ENCODE measurements at places on chromosomes 12 and 14.
A peak's percentile ranks its signal among the peaks of the same experiment; 100 is the strongest.

GRCh38 chr12:31880340-31880739 lies 78.9 kb upstream of the RESF1 start:
- no peak for DNase-seq

DNA sequence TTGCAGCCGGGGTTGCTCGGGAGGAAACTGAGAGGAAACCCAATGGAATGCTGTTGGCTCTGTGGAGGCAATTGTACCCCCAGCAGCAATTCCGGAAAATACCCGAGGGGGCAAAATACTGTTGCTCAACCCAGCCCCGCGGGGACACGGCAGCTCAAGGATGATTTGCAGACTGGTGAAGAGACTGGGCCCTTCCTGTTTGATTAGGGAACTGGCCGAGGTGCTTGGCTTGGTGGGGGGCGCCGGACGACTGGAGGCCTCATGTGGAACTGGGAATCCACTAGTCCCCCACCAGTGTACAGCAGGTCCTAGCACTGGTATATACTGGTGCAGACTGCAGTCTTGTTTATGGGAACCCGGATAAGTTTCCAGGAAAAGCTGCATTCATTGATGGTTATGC lies 10.3 kb upstream of the RNASE12 start:
- DNase-seq = no peak

DNA sequence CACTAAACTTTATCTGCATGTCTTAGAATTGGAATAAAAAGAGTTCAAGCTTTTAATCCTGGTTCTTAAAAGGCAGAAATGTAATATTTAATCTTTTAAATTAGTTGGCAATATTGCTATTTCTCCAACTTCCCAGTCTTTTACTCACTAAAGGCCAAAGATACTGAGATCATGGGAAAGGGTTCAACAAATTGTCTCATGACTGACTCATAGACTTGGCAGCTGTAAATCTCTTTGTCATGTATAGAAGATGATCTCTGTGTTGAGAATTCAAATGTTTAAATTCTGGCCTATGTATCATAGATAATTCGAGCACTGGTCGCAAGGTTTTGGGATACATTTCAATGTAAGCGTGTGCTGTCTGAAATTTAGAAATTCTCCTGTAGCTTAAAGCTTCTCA lies 40.1 kb upstream of the STRAP start:
- peak; percentile 98 for DNase-seq

- DNase-seq = peak; percentile 74
Observed at GRCh38 chr12:42669553-42669952, 80.0 kb upstream of the PRICKLE1 start.

DNA sequence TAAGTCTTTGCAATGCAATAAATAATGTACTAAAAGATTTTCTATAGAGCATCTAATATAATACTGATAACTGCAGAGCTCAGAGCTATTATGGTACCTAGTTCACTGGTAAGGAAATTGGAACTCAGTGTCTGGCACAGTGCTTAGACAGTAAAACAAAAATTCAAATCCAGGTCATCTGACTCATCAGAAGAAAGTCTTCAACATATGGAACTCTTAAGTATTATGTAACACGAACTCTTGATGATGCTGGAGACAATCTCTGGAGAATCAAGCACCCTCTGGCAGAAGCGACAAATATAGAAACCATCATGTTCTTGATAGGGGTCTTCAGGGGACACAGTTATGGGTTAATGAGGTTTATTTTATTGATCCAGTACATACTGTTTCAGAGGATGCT lies 37.3 kb upstream of the TRHDE start:
- peak; percentile 45 for DNase-seq

GRCh38 chr12:120710031-120710804 lies at the start of gene UNC119B:
TSS of gene UNC119B (plus strand) at chr12:120710458. CDS start at chr12:120710475, 17 bp downstream.
- peak; percentile 61 for DNase-seq

- DNase-seq = no peak
Observed at GRCh38 chr14:77985211-77985615, 185.0 kb upstream of the NRXN3 start.

DNA sequence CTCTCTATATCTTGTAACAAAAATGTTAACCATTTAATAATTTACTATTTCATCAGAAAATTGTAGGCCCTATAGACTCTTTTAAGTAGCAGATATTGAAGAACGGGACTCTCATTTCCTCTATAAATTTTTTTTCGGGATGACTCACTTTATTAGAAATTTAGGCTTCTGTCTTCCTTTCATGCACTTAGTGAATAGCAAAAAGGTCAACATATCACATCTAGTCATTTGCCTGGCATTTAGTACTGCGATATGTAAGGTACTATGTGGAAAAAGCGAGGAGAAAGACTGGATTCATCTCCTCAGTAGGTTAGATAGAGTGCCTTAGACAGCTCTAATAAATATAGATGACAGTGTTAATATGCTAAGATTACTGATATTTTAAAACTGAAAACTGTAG lies 166.3 kb upstream of the PTPRQ start:
- no peak for DNase-seq

DNA sequence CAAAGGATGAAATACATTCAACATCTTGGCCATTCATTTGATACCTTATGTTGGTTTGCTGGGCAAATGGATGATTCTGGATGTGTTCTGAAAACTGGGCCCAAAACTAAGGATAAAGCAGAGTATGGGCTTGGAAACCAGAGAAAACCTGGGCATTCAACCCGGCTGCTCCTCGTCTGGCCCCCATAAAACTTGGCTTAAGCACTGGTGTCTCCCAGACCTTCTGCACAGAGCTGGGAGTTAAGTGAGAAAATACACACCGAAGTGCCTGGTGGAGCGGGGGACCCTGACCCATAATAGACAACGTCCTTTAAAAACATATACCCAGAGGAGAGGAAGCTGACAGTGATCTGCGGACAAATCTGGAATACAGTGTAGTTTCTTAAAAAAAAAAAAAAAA lies 112.5 kb downstream of the FOXN3 start:
- no peak for DNase-seq

GRCh38 chr12:116525418-116526001 lies 33.7 kb upstream of the MAP1LC3B2 start:
- DNase-seq = peak; percentile 97

- DNase-seq = no peak
Observed at GRCh38 chr12:120998435-120998834, 17.9 kb downstream of the C12orf43 start.

- DNase-seq = no peak
Observed at GRCh38 chr12:92803903-92804302, 101.1 kb downstream of the PLEKHG7 start.

GRCh38 chr14:103849151-103849886 lies 1.9 kb upstream of the PPP1R13B start:
- DNase-seq = no peak

DNA sequence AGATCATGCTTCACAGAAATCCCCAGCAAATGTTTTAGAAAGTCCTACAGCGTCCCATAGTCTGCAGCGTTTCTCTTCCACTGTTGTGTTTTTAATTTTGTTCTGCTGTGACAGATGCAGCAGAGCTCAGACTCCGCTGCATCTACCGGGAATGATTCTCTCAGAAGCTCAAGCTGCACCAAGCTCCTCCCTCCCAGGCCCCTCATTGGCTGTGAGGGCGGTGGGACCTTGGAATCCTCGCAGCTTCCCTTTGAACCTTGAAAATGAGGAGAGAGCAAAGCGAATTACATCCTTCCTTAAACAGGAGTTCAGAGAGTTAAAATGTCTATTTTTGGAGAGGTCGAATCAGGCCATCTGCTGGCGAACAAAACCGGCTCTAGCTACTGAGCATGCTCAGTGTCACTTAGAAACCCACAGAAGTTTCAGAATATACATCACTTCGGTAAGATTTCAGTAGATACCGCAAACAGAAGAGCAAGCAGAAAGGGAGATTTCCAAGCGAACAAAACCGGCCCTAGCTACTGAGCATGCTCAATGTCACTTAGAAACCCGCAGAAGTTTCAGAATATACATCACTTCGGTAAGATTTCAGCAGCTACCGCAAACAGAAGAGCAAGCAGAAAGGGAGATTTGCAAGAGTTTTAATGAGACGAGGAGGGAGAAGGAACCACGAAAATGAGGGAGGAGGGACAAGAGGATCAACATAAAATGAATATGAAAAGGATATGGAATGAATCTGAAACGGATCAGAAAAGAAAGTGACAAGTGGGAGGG lies at the start of gene ABCD2:
Gene ABCD2, minus strand, starts transcription at position 144 of the 774 bp plus-strand sequence. CDS start 188 bp downstream, outside the sequence.
- peak; percentile 76 for DNase-seq

- DNase-seq = peak; percentile 28
Observed at GRCh38 chr14:21734457-21735074, 60.9 kb upstream of the OR4E1 start.

GRCh38 chr14:71001742-71002141 lies 94.5 kb downstream of the PCNX1 start:
- no peak for DNase-seq

- peak; percentile 75 for DNase-seq
Observed at GRCh38 chr14:74583689-74584434, 28.2 kb downstream of the LTBP2 start.

- peak; percentile 43 for DNase-seq
Observed at GRCh38 chr14:104865081-104865630, at the start of gene CEP170B. TSS of gene CEP170B (plus strand) at chr14:104865268. CDS start at chr14:104868451, 3,183 bp downstream.

GRCh38 chr12:132582582-132583410 lies 27.6 kb downstream of the LRCOL1 start:
- no peak for DNase-seq

DNA sequence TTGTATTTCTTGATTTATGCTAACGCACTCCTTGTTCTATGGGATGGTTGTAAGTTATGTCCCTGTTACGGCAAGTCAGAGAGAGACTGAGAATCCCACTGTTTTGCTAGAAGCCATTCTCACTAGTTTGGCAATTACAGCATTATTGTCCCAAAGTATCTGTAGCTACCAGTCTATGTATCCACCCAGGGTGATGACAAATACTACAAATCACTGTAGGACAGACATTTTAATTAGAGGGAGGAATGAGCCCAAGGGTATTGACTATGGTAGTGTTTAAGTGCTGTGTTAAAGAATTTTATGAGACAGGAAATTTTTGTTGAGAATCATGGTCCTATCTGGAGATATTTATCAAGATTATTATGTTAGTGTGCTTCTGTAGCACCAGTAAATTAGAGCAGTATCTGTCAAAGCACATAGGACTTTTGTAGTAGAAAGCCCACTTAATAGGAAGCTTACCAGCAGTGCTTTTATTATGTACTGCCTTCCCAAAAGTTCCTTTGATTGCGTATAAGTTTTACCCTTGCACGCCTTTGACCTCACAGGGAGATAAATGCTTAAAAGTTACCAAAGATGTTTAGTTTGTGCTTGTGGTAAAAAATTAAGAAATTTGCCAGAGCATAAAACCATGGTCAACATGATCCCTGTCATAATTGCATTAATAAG lies 10.7 kb downstream of the PRKCH start:
- no peak for DNase-seq

DNA sequence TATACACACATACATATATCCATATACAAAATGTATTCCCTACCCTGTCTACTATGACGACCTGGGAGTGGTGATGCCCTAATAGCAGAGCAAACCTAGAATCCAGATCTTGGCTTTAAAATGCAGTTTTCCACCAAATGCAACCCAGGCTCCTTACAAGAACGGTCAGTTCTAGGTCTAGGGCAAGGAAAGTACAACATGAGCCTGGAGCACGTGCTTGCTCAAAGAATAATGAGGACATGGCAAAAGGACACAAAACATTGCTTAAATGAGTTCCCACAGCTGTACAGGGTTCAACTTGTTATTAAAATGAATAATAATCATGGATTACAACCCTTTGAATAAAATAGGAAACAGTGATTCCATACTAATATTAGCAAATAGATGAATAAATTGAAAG lies 94.7 kb downstream of the TMCC3 start:
- no peak for DNase-seq

DNA sequence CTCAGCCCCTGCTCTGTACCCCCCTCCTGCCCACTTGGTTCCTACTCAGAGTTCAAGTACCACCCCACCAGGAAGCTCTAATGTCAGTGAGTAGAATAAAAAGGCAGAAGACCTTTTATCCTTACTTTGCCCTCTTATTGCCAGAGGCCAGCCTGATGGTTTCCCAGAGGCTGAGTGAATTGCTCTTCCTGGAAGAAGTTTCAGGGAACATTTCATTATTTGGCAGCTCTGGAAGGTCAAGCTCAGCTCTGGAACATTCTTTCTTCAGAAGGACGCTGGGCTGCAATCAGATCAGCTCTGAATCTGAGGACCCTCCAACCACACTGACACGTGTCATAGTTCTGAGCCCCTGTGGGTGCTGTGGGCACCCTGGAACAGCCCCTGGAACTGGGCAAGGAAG lies 188.9 kb downstream of the ETV6 start:
- DNase-seq = no peak

DNA sequence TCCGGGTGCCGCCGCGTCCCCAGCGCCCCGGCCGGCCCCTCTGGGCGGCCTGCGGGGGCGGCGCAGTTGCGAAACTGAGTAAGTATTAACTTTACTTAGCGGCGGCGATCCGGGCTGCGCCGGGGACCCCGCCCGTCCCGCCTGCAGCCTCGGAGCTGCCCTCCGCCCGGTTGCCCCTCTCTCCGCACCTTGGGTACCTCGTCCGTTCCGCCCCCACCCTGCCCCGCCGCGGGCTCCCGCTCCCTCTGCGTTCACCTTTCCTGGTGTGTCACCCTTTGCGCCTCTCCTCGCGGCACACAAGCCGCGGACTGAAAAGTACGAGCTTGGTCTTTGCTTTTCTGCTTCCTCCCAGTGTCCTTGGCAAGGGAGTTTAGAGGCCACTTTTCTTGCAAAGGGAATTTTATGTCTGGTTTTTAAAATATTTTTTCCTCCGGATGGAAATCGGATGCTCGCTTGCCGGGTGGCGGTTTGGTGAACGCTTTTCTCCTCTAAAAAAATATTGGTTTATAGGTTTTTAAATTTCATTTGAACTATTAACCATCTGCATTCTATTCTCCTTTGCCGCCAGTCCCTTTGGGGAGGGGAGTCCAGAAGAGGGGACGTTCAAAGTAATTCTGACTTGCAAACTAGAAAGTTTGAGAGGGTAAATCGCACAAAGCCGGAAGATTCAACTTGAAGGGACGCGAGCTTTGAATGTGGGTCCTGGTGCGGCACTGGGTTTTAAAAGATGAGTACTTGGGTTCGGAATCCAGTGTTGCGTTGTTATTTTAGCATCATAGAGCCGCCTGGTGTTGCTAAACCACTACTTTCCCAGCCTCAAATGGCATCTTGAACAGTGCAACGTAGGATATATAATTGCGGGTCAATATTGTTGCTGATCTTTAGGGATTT lies 834 bp downstream of the RASSF8 start:
- DNase-seq = peak; percentile 81
